ENCODE measurements at places on chromosomes 4 and X.

- no peak for DNase-seq
These were observed 318.7 kb downstream of the SLC7A11 start for GRCh38 chr4:137923494-137923893.

- no peak for DNase-seq
These were observed 10.1 kb downstream of the NLRP2B start for GRCh38 chrX:57669961-57670360.

- no peak for DNase-seq
These were observed 632 bp downstream of the CCSER1 start for GRCh38 chr4:90127706-90128345.

DNA sequence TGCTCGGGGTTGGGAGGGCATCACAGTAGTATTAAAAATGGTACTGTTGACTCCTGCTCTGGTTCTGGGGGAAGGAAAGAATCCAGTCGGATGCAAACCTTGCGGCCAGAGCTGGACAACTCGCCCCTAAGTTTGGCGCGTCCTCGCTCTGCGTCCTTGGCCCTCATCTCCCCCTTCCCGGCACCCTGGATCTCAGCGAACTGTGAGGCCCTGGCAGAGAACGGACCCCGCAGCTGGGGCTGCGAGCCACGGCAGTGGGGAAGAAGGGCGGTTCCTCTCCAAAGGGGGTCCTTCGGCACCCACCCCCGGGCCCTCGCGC lies 14.0 kb downstream of the ARHGEF6 start:
- DNase-seq, result no peak

DNA sequence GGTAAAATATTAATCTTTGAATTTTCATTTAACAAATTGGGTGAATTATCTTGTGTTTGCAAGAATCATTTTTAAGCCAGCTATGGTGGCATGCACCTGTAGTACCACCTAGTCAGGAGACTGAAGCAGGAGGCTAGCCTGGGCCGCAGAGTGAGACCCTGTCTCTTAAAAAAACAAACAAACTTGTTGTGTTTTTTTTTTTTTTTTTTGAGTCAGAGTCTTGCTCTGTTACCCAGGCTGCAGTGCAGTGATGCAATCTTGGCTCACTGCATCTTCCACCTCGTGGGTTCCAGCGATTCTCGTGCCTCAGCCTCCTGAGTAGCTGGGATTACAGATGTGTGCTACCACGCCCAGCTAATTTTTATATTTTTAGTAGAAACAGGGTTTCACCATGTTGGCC lies 2.2 kb downstream of the TXLNG start:
- no peak for DNase-seq

GRCh38 chr4:107845681-107846080 lies 20.9 kb downstream of the SGMS2 start:
- no peak for DNase-seq

Measured in kidney epithelial cell (primary cell).